D721Med (cell line): ENCODE measurements at places on chromosomes 12 and 14.
A peak's percentile ranks its signal among the peaks of the same experiment; 100 is the strongest.

GRCh38 chr12:69466867-69467266, 3.3 kb upstream of the FRS2 start:
- DNase-seq = no peak

DNA sequence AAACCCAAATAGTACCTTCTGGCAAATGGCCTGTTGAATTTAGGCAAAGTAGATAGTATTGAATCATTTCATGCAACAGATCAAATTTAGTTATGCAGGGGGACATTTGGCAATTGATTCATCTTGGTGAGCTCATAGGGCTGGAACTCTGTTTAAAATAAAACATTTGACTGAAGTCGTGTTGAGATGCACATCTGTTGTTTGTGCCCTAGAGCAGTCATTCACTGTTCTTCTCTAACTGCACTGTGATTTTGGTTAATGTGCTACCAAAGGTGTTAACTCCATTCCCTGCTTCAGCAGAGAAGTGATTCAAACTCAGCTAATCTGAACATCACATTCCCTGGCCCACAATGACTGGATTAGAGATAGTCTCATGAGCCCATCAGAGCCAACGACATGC, 44.0 kb upstream of the CSRP2 start:
- no peak for DNase-seq

DNA sequence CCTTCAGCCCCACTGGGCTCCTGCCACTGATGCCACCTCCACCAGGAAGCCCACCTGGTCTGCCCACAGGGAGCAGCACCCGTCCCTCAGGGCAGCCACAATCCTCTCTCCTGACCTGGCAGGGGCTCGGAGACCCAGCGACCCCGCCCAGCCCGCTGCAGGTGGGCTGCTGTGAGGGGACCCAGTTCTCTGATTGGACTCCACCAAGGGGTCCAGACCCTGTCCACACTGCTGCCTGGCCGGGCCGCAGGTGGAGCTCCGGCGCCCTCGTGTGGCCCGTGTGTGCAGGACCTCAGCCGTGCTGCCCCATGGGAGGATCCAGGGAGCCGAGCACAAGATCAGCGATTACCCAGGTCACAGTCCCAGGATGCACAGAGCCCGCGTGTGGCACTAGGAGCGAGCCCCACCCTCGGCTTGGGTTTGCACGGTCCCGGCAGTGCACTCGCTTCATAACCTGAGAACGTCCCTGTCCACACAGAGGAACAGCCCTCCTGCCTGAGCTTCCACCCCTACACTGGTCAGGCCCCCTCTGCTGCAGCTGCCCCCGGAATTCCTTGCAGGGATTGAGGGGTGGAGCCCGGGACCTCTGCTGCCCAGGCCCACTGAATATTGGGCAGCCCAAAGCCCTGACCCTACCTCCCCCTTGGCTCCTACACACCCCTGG, 35.4 kb upstream of the TMEM179 start:
- peak; percentile 97 for DNase-seq

- no peak for DNase-seq
Observed at GRCh38 chr14:33812601-33813000, 138.3 kb downstream of the EGLN3 start.

GRCh38 chr12:111093428-111094142, 173.2 kb upstream of the MYL2 start:
- no peak for DNase-seq

GRCh38 chr14:75860561-75861160, 121.1 kb downstream of the TGFB3 start:
- DNase-seq = no peak

GRCh38 chr12:120041386-120042231, 52.6 kb downstream of the BICDL1 start:
- DNase-seq = no peak

DNA sequence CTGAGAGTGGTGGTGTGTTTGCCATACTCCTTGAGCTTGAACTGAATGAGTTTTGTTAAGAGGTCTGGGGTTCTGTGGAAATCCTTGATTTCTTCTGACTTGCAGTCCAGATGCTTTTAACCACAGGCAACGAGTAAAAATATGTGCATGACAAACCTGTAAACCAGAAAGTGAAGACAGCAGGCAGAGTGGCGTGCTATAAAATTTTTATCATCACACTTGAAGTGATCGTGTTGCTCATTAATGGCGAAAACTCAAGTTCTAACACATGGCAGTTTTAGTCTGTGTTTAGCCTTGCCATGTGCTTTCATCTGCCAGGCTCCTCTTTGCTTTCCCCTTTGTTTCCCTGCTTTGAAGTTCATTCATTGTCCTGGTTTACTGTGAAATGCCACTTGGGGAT, 28.0 kb downstream of the TXNRD1 start:
- DNase-seq = no peak

- DNase-seq = no peak
Observed at GRCh38 chr12:46546634-46547273, 174.2 kb upstream of the SLC38A2 start.

DNA sequence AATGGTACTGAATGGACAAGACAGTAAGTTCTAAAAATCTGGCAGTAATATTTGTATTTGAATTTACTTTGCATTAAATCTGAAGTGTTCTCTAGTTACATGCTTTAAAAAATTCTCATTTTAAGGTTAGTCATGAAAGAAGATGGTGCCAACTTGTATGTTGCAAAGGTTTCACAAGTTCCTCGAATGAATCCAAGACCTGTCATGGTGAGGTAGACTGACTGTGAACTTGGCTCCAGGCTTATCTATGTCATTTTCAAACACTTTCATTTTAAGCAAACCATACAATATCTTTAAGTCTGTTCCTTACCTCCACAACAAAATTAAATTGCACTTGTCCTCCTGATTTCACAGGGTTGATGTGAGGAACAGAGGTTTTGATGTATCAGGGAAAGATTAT, 23.4 kb downstream of the CLEC2D start:
- DNase-seq = no peak

- DNase-seq = no peak
Observed at GRCh38 chr14:74241652-74242017, 2.4 kb downstream of the VSX2 start.

DNA sequence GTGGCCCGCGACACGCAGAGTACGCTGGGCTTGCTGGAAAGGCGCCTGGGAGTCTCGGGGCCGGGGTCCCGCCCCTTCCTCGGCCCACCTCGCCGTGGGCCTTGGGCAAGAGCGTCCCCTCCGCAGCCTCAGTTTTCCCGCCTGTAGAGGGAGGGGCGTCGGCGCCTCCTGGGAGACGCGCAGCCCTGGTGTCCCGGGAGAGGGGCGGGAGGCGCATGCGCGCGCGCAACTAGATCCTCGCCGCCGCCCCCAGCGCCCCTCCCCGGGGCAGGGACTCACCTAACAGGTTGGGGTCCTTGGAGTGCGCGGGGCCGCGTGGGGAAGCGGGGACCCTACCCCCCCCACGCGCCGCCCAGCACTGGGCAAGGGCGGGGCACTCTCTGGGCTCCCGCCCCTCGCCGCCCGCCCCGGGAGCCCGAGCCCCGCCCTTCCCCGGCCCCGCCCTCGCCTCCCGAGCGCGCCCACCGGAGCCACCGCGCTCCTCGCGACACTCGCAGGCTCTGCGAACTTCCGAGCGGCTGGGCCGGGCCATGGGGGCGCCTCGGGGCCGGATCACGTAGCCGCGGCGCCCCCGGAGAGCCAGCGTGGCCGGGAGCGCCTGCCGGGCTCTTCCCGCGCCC, at the start of gene KIF26A:
KIF26A (plus strand) TSS at position 490 of the 620 bp plus-strand sequence. CDS start 136 bp downstream, outside the sequence.
- DNase-seq = peak; percentile 90

DNA sequence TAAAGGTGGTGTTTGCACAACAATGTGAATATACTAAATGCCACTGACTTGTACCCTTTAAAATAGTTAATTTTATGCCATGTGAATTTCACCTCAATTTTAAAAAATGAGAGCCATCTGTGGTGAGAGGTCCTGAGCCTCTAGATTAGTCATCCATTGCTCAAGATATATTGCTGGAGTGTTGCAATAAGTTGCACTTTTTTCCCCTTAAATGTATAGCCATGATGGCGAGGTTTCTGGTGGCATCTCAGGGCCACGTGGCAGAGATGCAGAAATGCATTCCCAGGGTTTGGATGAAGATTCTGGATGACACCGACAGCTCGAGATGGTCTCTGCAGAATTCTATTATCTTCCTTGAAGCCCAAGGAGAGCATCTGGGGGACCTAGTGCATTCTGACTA, 153.7 kb downstream of the AACS start:
- no peak for DNase-seq

GRCh38 chr12:98439471-98439951, 75.9 kb upstream of the TMPO start:
- DNase-seq = no peak

DNA sequence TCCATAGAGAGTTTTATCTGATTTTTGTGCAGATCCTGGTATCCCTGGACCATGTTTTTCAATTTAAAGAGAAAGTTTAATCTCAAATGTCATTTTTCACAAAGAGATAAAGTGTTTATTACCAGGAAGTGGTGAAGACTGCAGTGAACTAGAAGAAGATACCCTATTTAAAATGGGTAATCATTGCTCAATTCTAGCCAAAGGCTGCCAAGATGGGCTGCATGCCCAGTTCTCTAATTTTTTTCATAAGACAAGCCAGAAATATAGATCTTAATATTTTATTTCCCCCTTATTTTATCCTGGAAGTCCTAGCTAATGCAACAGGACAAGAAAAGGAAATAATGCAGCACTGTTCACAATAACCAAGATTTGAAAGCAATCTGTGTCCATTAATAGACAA, 343.5 kb downstream of the PCNX1 start:
- DNase-seq = no peak

- peak; percentile 77 for DNase-seq
Observed at GRCh38 chr14:64726585-64726890, 22.3 kb downstream of the PLEKHG3 start.

DNA sequence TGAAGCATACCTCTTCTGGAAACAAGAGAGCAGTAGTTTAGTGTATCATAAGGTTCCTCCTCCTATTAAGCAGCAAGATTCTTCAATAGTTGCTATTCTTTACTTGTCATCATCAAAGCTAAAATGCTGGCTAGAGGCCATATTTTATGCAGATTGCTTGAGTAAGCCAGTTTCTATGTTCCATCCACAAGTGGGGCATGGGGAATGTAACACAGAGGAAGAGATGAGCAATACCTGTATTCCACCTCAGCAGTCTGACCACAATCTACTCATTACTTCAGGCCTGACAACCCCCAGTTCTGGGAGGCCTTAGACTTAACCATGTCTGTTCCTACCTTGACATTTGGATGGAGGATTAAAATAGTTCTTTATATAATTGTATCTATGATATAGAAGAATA, 423.6 kb downstream of the BTG1 start:
- DNase-seq = no peak

DNA sequence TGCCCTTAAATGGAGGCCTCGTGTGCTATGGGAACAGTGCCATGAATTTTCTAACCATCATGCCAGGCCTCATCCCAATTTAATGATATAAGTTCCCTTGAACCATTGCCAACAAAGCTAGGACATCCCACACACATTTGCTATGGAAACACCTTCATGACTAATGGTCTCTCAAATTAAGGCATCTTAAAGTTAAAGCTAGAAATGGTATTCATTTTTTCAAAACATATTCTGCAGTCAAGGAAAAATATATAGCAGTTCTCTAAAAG, 117.3 kb downstream of the BTG1 start:
- DNase-seq = no peak
